A549 (cell line): ENCODE measurements at places on chromosomes 5 and 9.

DNA sequence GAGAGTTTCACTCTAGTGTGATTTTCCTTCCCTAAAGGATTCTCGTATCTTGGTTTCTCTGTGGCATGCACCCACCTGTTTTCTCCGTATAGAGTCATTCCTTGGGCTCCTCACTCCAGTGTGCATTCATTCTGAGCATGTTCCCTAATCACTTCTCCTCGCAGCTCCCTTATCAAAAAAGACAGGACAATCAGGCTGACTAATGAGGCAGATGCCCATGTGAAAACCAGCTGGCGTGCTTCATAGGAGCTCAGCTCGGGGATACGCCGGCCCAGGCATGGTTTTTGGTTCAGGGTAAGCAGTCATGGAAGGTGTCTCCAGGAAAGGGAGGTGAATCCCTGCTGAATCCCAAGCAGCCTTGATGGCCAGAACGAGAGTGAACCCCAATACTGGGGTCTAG, 41.2 kb upstream of the INSYN2B start:
- no peak for DNase-seq

DNA sequence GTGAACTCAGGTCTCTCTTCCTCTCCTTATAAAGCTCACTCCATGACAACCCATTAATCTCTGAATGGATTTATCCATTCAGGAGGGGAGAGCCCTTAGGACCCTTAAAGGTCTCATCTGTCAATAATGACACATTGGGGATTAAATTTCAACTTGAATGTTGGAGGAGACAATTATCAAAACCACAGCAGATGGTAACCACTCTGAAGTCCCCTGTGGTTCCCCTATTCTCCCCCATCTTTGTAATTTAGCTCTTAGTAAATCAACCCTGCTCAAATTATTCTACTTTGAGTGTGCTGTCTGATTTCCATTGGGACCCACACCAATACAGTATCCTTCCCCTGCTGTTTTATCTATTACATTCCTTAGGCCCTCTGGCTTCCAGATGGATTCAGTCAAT, 72.0 kb upstream of the RAI14 start:
- DNase-seq, result no peak

DNA sequence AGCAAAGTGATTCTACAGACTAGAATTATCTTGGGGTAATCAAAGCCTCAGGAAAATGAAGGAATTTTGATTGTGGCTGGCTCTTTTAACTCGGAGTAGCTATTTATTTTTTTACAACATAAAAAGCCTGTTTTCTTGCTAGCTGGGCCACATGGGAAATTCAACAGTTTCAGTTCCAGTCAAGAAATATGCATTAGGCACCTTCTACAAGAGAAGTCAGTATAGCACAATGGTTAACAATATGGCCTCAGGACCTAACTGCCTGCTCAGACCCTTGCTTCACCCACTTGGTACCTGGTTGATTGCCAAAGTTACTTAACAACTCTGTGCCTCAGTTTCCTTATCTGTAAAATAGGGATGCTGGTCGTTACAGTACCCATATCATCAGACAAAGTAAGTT, 586.2 kb downstream of the ZNF608 start:
- no peak for DNase-seq

DNA sequence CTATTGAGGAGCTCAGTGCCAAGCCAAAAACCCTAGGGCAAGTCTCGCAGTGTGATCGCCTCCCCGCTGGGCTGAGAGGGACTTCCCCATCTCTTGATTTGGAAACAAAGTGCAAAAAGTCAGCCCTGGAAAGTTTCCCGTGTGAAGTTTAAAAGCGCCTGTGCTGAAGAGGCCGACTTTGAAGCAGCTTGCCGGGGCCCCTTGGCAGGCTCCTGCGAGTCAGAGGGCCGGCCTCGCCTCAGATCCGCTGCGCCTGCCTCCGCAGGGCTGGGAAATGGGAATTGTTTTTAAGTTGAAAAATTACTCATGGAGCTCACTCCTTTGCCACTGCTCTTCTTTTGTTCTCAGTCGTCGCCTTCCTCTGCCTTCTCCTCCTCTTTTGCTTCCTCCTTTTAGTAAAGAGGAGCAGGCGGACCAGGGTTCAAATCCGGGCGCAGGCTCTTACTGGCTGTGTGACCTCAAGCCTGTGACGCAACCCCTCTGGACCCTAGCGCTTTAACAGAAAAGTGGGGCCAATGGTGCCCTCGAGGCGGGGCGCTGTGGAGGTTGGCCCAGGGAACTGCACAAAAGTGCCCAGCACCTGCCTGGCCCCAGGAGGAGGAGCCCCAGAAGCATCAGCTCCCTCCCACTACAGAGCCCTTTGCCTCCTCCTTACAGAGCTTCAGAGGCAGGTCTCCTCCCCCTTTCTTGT, 14.7 kb upstream of the LHX2 start:
- DNase-seq, result no peak

DNA sequence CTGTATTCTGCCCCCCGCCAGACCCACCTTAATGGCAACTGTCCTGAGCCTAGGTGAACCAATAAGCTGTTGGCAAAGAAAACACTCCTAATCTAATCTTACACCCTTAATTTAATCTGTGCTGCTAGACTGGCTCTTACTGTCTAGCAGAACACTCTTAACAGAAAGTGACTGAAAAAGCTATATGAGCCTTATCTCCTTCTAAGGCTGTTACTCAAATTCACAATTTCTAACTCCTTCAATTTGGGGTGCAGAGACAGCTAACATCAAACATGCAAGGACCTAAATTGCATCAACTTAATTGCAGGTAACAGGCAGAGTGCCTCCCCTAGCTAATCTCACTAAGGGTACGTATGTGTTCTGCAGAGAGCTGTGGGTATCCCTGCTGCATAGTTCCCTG, 49.5 kb upstream of the MAP1B start:
- no peak for DNase-seq

- DNase-seq, result no peak
Measured at GRCh38 chr5:42745856-42746255, 10.8 kb upstream of the CCDC152 start.

DNA sequence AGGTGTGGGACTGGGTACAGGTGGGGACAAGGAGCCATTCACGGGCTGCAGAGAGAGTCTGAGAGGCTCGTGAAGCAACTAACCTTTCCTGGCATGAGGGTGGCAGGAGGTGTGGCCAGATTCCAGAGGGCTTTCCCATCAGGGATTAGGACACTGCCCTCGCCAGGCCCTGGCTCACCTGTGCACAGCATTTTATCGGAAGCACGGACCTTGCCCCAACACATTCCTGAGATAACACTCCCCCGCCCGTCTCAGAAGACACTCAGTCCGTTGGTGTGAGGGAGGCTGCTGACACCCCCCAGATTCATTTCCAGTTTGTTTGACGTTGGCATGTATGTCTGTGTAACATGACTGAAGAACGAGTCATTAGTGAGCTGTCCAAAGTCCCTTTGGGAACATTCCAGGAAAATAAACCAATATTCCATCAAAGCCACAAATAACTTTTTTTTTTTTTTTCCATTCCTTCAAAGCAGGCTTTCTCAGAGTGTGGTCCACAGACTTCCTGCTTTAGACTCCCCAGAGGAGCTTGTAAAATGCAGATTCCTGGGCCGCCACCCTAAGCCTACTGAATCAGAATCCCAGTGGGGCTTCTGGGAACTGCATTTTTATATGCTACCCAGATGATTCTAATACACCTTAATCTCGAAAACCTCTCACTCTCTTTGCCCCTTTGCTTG, 23.4 kb downstream of the WWC1 start:
- peak; percentile 76 for DNase-seq

GRCh38 chr5:124260921-124261515, 485.4 kb downstream of the ZNF608 start:
- DNase-seq, result no peak

- DNase-seq, result no peak
Measured at GRCh38 chr9:109026306-109026705, 13.0 kb upstream of the CTNNAL1 start.

- DNase-seq, result no peak
Measured at GRCh38 chr9:116452634-116453033, 234.5 kb upstream of the TRIM32 start.
